ENCODE measurements at places on chromosomes 16 and 17.

DNA sequence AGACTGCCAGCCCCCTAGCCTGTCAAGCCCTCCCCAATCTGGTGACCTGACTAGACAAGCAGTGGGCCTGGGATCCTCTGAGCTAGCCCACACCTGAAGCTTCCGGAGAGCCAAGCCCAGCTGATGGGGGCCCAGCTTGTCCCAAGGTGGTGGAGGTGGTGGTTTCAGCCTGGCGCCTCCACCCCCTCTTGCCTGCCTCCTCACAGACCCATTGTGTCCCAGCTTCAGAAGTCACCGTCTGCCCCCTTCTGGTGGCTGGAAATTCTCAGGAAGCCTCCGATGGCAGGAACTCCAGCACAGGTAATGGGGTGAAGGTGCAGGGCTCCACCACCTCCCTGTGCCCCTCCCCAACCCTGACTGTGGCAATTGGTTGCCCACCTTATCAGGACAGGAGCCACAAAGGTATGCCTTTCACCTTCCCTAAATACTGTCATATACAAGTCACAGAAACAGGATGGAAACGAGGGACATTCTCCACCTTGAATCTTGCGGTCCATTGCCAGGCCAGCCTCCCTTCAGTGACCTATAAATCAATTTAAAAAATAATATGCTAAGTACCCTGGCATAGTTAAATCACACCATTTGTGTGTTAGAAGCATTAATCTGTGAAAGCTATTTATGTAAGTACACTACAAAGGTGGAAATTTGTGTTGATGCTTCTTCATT is 66.0 kb upstream of the ZNF423 start:
- peak; percentile 58 for DNase-seq

DNA sequence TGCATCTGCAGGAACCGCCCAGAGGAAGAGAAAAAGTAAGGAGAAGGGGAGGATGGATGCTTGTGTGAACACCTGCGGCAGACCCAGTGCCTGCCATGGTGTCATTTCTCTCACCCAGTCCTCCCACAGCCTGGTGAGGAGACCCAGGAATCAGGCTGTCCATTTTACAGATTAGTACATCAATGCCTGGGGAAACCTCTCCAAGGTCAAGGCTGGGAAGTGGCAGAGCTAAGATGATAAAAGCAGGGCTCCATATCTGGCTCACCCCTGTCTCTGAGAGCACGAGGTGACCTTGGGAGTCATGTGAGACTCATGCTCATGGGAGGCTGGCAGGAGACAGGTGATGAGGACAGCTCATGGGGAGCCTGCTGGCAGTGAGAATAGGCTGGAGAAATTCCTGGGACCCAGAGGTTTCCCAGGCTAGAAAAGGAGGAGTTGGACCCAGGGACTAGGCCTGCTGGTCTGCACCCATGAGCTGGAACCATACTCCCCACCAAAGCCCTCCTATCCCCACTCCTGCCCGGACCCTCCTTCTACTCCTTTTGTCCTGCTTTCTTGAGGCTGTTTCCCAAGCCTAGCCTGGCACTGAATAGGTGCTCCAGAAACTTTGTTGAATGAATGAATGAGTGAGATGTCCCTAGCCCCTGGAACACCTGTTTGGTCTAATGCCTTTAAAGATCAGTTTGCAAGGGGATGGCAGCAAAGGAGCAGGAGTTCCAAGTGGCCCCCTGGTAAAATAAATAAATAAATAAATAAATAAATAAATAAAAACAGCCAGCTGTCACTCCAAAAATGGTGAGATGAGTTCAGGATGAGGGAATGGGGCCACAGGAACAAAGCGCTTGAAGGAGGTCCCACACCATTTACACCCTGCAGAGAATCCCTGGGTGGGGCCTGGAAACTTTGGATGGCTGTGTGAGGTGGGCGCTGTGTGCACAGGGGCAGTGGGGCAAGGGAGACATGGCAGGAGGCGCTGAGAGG is 1.6 kb downstream of the ZNF629 start:
- no peak for DNase-seq

DNA sequence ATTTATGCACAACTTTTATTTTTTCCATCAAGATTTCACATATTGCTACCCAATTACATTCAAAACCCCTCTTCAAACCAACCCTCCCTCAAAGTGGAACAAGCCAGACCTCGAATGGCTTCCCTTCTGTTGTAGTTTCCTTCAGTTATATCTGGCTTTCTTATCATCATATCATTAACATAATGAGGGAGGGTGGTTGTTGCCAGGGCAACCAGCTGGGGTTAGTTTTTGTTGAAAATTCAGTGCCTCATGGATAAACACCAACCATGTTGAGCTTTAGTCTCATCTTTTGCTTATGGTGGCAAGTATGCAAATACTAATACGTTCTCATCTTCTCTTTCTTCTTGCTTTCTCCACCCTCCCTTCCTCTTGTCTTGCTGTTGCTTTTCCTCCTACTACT is 359.7 kb downstream of the CDH11 start:
- no peak for DNase-seq

DNA sequence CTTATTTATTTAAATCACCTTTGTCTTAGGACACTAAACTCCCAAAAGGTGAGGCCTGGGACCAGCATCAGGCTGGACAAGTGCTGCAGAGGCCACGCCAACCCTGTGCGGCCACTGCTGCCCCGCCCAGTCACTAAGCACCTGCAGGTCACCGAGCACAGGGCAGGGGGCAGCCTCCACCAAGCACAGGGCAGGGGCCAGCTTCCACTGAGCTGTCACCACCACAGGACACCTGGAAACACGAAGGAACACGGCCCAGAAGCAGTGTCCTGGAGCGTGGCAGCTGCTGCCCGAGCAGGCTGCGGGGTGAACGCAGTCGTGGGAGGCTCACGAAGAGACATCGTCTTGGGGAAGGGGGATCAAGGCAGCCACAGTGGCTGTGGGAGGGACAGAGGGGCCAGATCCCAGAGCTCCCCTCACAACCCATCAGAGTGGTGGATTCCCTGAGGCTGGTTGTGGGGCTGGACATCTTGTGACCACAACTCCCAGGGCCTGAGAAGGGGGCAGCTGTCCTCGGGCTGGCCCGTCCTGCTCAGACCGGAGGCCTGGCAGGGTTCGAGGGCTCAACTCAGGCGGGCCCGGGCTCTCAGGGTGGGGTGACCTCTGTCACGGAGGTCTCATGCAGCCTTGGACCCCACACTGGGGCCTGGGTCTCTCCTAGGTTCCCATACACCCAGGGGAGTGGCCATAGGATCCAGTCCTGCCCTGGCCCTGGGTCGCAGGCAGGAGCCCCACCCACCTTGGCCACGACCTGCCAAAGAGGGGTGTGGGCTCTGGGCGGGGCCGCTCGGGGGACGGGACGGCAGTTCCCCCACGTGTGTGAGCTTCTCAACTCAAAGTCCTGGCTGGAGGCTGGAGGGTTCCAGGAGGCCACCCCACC is 18.7 kb downstream of the RAB40B start:
- no peak for DNase-seq

Data from NCI-H446 (cell line).